ENCODE measurements at places on chromosomes 16 and 17.

DNA sequence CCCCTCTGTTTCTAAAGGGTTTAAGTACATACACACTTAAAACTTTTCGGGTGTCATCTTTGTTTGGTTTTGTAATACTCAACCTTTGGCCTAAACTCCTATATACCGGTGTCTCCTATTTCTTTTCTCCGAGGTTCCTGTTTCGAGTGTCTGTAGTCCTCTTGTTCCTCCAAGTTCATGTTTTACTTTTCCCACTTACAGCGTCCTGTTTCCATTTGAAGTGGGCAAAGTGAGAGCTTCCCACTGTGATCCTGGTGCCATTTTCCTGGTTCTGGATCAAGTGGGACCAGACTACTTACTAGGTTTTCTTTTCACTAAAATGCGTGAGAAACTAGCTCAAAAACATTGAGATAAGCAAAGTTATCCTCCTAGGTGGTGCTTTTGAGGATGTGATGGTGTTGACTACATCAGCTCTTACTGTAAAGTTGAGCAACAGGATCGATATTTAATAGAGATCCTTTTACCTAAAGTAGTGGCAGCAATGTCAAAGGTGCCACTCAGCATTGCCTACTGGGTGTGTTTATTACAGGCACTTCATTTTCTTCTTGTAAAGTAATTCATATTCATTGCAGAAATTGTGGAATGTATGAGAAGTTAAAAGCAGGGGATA lies 1.3 kb downstream of the PSMD3 start:
- no peak for DNase-seq

- no peak for DNase-seq
Observed at GRCh38 chr16:88632587-88632930, 5.8 kb upstream of the IL17C start.

- no peak for DNase-seq
Observed at GRCh38 chr16:72066747-72067146, 3.7 kb downstream of the HPR start.

DNA sequence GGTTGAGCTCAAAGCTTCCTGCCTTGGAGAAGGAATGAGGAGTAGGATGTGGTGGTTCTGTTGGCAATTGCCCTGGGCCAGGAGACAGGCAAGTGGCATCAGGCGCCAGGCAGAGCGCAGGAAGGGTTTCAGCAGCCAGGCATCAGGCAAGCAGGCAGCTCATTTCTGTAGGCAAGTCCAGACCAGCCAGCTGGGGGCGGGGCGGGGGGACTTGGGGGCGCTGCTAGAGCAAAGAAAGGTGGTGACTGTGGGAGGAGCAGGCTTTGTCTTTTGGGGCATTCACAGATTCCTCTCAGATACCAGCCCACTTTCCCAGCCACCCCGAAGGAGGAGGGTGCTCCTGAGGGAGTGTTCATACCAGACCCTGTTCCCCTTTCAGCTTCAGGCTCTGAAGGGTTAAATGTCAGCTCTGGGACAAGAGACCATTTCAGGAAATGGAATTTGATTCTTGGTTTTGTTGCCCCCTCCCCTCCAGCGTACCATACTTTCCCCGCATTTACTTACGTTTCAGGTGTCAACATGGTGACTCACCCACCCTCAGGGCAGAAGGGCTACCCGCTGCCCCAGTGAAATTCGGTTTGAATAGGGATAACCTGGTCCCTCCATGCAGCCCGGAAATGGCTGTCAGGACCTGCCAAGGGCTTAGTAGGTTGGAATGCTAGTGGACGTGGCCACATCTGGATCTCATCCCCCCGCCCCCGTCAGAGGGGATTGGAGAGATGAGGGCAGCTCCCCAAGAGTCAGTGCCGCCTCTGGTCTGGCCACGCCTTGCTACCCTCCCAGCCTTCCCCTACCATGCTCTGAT lies 13.2 kb downstream of the NGFR start:
- DNase-seq, result no peak

- DNase-seq, result no peak
Observed at GRCh38 chr17:3794557-3795389, 6.2 kb downstream of the ITGAE start.

DNA sequence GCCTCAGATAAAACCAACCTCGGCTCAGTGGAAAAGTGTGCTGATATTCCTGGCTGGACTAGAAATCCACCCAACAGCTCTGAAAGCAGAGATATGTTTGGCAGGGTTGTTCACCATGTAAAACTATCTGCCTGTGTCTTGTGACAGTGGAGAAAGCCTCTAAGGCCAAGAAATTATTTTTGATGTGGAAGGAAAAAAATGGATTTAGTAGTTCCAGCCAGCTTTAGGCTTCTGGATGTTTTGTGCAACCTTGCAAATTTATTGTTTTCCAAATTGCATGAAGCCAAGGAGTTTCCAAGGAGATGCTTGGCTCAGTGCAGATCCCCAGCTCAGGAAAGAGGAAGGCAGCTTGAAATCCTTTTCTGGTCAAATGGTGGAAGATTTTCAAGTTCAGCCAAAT lies 31.6 kb downstream of the TEKT5 start:
- DNase-seq, result no peak

- DNase-seq, result no peak
Observed at GRCh38 chr16:49662569-49662968, 193.3 kb downstream of the ZNF423 start.
